DMS153 (cell line): ENCODE measurements at places on chromosomes 5 and 9.
A peak's percentile ranks its signal among the peaks of the same experiment; 100 is the strongest.

- DNase-seq = no peak
Observed at GRCh38 chr9:125761676-125762450, 14.7 kb downstream of the PBX3 start.

DNA sequence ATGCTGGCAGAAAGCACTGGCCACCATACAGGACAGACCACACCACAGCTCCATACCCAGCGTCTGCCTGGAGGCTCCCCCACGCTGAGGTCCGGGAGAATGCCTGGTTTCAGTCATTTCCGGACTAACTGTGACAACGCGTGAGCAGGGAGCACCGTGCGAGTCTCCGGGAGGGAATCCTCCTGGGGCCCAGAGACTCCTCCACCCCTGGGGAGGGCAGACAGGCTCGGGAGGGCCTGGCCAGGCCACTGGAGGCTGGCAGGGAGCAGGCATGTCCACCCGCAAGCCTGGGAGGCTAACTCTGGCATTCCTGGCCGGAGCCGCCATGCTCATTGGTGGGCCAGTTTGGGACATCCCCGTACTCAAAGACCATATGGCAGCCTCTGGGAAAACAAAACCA is 6.5 kb downstream of the BRD3OS start:
- no peak for DNase-seq

- no peak for DNase-seq
Observed at GRCh38 chr5:74274326-74274725, 366.2 kb downstream of the ENC1 start.

DNA sequence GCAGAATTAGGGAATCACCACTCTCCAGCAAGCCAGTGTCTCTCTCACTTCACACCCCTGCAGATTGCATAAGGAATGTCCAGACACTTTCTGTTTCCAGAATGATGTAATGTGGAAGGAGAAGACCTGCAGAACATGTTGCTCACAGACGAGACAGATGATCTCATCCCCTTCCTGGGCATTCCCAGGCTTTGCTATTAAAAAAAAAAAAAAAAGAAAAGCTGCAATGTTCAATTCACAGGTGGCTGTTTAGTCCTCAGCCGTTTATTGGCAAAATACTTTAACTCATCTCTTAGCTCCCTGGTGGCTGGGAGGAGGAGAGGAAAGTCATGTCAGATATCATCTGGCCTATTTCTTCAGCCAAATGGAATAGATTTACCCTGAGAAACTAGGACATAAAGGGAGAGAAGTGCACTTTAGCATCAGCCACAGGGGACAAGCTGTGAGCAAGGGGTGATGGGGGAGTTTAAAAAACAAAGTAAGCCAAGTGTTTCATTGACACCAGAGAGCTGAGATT is 95.9 kb upstream of the TNC start:
- peak; percentile 50 for DNase-seq

- no peak for DNase-seq
Observed at GRCh38 chr5:138354387-138354786, 1.9 kb downstream of the KDM3B start.

DNA sequence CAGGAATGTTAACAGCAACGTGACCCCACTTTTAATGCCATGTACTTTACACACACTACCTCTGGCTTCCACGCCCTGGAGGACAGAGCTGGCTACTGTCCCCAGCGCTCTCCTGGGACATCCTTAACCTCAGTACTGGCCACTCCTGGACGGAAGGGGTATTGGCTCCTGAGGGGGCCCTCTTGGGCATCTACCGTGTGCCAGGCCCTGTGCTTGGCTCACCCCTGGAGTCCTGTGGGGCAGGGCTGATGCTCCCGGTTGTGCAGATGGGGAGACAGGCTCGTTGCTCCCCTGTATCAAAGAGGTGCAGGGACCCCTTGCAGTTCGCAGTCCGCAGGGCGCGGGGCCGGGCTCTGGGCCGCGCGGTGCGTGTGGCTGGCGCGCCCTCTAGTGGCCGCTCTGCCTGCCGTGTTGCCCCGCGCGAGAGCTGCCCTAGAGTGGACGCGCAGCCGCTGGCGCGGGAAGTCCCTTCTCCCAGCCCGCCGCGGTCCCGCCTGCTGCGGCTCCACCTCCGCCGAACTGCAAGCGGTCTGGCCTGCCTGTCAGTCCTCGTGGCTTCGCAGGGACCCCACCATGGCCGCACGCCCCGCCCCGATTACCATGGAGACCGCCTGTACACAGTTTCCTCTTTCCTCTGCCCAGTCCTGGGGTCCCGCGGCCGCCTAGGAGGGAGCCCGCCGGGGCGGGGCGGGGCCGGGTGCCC is at the start of gene WDR38:
Gene WDR38 (plus strand): TSS at position 632 of the 703 bp plus-strand sequence. CDS start 72 bp downstream, outside the sequence.
- DNase-seq = peak; percentile 40

DNA sequence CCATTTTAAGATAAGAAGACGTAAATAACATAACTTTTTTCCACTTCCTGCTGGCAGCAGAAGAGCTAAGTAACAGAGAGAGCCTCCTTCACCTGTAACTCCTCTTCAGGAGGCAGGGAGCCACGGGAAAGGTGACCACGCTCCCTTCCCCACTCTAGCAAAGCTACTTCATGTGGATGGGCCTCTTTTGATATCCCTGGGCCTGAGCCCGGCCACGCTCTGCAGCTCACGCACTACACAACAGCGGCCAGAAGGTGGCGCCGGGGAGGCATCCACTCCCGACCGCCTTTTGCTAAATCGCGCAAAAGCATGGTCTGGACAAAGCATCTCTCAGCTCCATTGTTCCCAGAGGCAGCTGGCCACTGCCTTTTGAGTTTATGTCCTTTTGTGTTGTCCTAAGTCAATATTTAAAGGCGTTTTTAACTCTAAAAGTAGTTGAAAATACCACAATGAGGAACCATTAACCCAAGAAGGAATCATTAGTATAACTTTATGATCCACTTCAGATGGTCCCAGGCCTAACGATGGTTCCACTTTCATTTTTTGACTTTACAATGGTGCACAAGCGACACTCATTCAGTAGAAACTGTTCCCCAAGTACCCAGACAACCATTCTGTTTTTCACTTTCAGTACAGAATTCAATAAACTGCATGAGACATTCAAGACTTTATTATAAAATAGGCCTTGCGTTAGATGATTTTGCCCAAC is 23.6 kb downstream of the CMBL start:
- peak; percentile 94 for DNase-seq

GRCh38 chr9:136947955-136948510 is 3.0 kb downstream of the C8G start:
- DNase-seq = no peak

DNA sequence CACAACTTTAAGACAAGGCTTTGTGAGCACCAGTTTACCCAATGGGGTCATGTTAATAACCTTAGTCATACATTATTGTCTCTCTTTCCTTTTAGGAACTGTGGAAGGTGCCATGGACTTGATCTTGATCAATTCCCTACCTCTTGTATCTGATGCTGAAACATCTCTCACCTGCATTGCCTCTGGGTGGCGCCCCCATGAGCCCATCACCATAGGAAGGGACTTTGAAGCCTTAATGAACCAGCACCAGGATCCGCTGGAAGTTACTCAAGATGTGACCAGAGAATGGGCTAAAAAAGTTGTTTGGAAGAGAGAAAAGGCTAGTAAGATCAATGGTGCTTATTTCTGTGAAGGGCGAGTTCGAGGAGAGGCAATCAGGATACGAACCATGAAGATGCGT is 48.7 kb downstream of the TEK start:
- no peak for DNase-seq

DNA sequence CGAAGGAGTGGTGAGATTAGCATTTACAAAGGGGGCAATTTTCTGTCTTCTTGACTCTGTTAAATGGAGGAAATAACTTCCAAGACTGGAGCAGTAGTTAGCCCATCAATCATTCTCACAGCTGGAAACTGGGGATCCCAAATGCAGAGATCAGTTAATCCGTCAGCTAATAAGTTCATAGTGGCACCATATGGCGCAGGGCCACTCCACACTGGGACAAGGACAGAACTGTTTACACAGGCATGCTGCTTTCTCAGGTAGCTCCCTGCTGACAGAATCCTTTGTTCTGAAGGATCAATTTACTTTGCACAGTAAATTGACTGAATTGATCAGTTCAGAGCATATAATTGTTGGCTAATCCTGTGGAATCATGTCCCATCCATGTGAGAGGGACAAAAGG is 395.7 kb downstream of the TMEM161B start:
- DNase-seq = no peak

GRCh38 chr5:55313870-55314617 is 6.3 kb downstream of the MTREX start:
- no peak for DNase-seq

DNA sequence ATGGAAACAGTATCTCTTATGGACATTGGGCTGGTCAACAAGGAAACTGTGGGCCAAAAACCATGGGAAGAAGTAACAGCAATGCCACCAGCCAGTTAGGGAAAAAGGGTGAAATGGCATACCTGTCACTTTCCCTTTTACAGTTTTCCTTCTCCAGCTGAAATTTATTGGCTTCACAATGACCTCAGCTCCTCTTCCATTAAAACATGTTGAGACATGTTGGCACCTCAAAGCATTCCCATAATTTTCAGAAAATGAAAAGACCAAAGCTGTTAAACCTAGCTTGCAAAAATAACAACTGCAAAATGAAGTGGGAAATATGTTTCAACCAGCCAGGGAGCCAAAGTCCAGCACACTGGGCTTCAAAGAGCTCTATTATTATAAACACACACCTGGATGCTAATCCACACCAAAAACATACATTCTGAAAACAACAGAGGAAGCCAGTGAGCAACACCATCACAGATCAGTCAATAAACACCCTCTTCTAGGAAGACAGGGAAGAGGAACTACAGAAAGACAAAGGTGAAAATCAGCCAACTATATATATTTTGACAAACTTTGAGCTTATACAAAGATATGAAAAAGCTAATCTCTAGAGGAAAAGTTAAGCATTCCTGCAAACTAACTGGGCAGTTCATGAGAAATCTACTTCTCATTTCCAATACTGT is 78.4 kb upstream of the PTGER4 start:
- peak; percentile 33 for DNase-seq

DNA sequence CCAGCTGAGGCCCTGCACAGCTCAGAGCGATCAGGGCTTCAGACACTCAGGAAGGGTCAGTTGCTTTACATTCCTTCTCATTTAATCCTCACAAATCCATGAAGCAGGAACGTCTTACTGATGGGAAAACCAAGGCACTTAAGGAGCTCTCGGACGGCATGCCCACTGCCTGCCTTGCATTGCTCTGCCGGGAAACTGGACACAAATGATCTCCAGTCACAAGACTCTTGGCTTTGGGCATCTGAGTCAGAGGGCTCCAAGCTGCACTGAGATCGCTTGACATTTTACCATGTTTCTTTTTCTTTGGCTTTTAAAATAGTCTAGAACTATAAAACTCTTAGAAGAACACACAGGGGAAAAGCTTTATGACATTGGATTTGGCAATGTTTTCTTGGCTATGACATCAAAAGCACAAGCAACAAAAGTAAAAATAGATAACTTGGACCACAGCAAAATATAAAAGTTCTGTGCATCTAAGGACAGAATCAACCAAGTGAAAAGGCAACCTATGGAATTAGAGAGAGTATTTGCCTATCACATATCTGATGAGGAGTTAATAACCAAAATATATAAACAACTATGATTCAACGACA is 43.6 kb upstream of the HRH2 start:
- no peak for DNase-seq

DNA sequence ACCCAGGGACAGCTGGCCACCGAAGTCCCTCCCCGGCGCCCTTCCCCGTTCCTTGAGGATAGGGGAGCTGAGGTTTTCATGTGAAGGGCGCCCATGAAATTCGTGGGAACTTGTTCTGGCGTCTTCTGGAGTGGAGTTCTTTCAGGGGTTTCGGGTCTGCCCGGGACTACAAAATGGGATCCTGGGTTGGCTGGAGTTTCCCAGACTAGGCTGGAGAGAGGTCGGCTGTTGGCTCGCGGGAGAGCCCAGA is 3.6 kb upstream of the RGMB start:
- DNase-seq = no peak

GRCh38 chr9:99039505-99040182 is 65.3 kb upstream of the TGFBR1 start:
- no peak for DNase-seq

DNA sequence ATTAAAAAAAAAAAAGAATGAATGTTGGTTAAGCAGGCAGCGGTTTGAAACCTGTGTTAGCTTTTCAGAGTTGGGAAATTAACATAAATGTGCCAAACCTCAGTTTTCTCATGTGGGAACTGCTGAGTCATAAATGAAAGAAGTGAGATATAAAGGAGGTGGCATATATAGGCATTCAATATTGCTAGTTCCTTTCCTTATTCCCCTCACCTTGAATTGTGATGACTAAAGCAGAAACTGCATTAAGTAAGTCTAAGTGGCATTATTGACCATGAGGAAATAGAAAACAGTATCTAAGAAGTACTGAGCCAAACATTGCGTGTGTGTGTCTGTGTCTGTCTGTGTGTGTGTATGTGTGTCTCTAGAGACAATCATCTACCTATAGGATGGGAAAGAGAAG is 691.2 kb downstream of the TLR4 start:
- DNase-seq = no peak

DNA sequence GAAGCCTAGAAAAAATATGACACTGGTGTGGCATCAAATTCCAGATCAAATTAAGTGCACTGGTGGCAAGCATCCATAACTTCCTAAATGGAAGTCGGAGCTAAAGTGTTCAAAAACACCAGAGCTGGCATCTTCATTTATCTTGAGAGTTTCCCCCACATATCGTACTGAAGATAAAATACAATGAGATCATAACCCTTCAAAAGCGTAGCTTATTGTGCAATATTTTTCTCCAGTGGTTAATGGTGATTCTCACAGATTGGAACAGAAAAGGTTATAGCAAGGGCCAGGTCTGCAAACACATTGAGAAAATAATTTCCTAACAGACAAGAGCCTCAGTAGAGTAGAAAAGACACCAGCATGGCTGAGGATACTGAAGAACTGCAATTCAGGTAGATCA is 147.6 kb downstream of the SEMA5A start:
- no peak for DNase-seq

DNA sequence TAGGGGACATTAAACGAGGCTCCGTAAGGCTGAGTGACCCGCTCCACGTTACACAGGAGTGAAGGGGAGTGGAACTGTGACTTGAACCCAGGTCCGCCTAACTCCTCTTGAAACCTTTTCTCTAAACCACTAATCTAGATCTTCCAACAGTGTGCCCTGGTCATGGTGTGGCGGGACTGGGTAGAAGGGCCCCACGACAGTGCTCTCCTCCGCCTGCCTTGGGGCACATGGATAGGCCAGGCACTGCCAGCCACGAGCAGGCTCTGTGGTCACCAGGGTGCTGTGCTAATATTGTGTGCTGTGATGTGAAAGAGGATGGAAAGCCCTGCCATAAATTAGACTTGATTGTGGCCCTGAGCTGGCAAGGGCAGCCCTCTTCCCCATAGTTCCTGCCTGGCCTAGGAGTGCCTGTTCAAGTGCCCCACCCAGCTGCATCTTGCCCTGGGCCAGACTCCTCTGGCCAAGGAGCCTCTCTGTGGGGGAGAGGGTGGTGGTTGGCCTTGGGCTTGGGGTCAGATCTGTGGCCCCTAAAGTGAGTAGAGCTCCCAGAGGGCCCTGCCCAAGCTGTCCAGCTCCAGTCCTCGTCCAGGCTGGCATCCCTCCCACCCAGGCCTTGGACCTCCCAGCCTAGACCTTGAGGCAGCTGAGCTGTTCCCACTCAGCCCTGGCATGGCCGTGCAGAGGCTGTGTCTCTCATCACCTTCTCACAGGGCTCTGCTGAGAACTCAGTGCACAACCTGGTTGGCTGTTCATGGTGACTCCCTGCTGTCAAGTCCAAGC is 67.8 kb upstream of the TBC1D2 start:
- no peak for DNase-seq
